A549 treated with Hydrocortisone at 1 μM for 4 hours (cell line): ENCODE measurements at places on chromosomes 2 and 18. TPM values are rescaled to one million over a fixed set of nuclear protein-coding genes. Genes with fewer than 3 reads are reported as not detected.

DNAH6 gene
- 0.01 to 0.18 TPM (median 0.10 TPM) in 5 replicates for total RNA-seq

MC5R gene
- total RNA-seq = not detected in 5 replicates

SMAD2 gene
- 51.4 to 77.6 TPM (median 62.5 TPM) in 5 replicates for total RNA-seq

KCNE4 gene
- 0.39 to 0.64 TPM (median 0.54 TPM) in 5 replicates for total RNA-seq

NYAP2 gene
- total RNA-seq = 0.02 TPM in 1 of 5 replicates, not detected in the others

STON1 gene
- 0.32 to 0.52 TPM (median 0.40 TPM) in 5 replicates for total RNA-seq

EGR4 gene
- total RNA-seq = 0.13 to 0.33 TPM (median 0.15 TPM) in 5 replicates
